ENCODE measurements at places on chromosomes 12 and 14.

GRCh38 chr12:9634177-9634803, 26.6 kb upstream of the KLRB1 start:
- no peak for DNase-seq

DNA sequence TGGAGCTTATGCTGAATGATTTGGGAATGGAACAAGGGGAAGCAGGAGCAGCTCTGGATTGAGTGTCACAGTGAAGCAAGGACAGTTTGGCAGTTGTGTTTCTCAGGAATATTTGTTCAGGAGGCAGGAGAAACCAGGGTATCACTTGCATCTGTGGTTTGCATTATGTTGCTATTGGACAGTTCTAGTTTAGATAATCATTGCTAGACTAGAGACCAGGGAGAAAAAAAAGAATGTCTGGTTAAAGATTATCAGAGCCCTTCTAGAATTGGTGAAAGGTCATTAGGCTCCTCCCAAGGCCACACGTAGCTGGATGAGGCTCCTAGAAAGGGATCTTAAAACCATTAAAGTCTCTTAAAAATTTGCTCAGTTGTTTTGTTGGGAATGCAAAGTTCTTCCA, 17.0 kb upstream of the SRSF5 start:
- DNase-seq: no peak

DNA sequence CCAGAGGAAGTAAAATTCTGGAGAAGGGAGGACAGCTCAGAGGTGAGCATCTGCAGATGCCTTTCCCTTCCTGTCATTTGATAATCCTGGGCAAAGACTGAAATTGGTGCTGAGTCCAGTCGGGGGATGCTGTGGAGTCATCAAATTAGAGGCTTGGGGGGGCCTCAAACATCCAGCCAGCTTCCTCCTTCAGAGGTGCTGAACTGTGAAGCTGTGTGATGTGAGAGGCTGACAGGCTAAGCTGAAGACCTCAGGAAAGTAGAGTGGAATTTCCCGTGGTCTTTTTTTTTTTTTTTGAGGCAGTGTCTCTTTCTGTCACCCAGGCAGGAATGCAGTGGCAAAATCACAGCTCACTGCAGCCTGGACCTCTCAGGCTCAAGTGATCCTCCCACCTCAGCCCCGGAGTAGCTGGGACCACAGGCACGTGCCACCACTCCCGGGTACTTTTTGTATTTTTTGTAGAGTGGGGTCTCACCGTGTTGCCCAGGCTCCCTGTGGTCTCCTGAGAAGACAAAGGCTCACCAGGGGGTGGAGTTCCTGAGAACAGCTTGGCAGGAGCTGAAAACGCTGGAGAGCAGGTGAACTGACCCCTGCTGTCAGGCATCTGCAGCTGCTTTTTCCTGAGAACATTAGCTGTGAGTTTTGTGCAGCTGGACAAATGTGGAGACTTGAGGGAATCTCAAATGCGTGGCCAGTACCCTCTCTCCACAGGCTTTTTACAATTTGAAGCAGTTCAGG, 6.1 kb upstream of the TCL1B start:
- DNase-seq: no peak

DNA sequence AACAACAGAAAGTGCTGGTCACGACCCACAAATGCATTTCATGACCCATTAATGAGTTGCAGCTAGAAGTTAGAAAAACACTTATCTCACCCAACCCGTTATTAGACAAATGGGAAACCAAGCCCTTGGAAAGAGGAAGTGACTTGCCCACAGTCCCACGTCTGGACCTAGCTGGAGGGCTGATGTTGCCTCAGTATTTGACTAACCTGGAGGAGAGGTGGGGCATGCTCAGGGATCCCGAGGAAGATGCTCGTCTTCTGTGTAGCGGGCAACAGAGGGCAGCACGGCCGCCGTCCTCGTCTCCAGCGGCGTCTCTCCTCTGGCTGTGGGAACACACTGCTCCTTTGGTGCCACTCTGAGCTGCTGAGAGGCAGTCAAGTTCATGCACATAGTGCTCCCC, 12.7 kb downstream of the CCND2 start:
- no peak for DNase-seq

- DNase-seq: no peak
Observed at GRCh38 chr14:56666294-56666693, 86.7 kb downstream of the TMEM260 start.

DNA sequence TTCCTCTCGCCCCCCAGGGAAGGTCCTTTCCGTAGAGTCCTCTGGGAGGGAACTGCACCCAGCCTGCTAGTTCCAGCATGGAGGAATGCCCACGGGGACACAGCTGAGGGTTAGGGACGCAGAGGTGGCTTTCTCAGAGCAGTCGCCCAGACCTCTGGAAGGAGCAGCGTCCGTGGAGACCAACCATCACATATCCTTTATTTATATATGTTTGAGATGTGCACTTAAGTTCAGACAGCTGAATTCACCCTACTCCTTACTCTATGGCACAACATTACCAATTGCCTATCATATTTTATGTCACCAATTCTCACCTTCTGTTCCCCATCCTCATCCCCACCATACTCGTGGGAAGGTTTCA, 305.6 kb upstream of the DIO3 start:
- no peak for DNase-seq

Measured in NCI-H1105 (cell line).